ENCODE measurements at places on chromosomes 11 and 22.

- DNase-seq, result no peak
Observed at GRCh38 chr22:44291265-44291664, 21.5 kb downstream of the SHISAL1 start.

GRCh38 chr22:34966980-34967565 lies 98.9 kb upstream of the ISX start:
- no peak for DNase-seq

DNA sequence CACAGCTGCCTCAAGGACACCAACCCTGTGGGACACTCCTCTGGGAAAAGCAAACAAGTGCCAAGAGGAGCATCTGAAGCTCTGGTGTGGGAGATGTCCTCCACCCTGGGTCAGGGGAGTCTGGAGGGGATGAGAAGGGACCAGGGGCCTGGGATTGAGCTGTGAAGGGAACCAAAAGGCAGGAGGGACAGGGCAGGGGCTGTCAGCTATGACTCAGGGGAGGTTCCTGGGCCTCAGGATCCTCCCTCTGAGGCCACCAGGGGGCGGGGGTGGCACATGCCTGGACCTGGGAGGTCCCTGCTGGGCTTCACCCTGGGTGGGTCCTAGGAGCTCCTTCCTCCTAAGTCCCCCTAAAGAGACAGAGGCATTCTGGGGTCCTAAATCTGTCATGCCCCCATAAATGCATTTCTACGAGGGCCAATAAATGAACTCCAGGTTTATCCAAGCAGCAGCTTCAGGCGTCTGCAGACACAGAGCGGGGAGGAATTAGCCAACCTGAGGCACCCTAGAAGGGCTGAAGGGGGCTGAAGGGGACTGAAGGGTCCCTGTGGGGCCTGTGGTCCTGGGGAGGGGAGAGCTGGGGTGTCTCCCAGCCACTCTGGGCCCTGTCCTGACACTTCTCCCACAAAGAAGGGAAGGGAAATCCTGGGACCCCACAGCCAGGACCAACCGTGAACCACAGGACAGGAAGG lies 31.9 kb upstream of the IGLL5 start:
- DNase-seq, result no peak

DNA sequence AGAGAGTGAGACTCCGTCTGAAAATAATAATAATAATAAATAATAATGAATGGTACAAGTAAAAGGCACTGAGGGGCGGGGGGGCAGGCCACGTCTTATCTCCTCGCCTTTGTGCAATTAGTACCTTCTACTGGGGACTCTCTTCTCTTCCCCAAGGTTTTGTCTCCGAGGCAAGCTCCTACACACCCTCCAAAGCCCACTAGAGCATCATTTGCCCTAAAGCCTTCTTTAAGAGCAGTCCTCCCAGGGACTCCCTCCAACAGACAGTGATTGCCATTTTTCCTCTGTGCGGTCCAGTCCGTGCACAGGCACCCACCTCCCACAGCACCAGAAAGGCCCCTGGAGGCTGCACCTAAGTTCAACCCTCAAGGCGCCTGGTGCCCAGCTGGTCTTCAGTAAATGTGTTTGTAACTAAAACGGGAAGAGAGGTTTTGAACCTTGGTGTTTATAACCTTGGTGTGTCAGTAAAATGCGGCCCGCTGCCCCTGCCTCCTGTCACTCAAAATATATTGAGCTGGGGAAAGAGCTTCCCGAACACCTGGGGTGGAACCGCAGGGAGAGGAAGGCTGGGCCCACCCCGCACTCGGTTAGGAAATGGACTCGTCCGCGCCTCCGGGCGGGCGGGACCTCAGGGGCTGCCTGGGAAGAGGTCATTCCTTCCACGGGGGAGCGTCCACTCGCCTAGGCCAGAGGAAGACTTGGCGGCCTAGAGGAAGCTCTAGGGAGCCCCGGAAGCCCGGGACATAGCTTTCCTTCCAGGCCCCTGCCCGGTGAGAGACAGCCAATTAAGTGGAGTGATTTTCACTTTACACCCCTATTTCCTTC lies 4.7 kb upstream of the KDELR3 start:
- DNase-seq, result peak; percentile 68

DNA sequence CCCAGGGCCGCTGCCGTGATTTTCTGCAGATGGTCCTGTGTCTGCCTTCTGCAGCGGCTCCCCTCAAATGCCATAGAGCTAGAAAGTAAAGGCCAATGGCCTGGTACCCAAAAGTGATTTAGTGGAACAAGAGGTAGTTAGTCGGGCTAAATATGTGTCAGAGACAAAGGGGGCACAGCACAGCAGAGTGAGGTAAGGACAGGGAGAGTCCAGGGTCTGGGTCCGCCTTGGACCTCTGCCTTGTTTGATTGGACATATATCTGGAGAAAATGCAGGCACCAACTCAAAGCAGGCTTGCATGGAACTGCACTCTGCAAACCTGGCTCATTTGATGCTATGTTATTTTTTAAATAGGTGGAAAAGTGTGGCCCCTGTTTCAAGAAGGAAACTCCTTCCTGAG lies 249.6 kb upstream of the B3GAT1 start:
- DNase-seq, result no peak

DNA sequence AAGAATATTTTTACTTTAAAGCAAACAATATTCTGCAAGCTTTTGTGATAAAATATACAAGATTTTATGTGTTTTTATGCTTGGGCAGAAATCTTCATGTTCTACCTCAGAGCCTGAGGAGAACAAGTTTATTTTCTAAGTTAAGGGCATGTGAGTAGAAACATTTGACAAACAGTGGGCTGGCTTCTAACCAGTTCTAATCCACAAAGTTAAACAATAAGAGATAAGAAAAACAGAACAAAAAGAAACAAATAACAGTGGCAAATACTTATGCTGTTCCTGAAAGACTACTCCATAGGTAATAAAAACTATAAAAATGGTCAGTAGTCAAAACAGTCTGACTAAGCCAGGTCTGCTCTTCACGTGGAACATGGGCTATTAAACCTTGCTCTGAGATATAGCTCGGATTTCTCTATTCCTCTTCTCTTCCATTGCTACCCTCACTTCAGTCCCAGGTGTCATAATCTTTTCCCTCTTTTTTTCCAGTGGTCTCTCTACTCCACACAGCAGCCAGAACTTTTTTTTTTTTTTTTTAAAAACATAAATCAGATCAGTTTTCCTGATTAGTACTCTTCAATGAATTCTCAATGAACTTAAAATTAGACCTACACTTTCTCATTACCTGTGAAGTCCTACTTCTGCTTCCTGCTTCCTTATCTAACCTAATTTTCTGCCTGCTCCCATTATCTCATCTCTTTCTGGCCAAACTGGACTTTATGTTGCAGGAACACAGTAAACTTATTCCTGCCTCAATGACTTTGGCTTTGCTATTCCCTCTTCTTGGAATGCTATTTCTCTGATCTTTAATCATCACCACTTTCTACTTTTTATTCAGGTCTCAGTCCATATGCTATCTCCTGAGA lies 671.1 kb upstream of the CCDC90B start:
- no peak for DNase-seq

- DNase-seq, result peak; percentile 63
Observed at GRCh38 chr11:2806351-2807024, 79.1 kb downstream of the CDKN1C start.

GRCh38 chr11:67167719-67168118 lies 48.7 kb downstream of the KDM2A start:
- DNase-seq, result no peak

- no peak for DNase-seq
Observed at GRCh38 chr22:27761665-27762064, 39.9 kb downstream of the MN1 start.

DNA sequence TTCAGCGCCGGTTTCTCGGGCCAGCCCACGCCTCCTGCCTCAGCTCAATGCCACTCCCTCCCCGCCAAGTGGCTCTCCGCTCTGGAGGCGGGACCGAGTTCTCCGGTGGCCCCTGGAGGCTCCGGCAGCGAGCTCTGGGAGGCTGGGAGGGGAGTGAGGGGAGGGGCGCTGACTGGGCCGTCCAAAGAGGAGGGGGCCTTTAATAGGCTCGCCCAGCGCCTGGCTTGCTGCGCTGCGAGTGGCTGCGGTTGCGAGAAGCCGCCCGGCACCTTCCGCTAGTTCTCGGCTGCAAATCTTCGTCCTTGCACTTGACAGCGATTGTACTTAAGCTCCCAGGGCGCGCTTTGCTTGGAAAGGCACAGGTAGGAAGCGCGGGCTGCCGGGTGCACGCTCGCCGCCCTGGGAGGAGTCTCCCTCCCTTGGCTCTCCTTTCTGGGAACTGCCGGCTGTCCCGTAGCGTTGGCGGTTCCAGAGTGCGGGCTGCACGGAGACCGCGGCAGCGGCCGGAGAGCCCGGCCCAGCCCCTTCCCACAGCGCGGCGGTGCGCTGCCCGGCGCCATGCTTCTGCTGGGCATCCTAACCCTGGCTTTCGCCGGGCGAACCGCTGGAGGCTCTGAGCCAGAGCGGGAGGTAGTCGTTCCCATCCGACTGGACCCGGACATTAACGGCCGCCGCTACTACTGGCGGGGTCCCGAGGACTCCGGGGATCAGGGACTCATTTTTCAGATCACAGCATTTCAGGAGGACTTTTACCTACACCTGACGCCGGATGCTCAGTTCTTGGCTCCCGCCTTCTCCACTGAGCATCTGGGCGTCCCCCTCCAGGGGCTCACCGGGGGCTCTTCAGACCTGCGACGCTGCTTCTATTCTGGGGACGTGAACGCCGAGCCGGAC lies at the start of gene ADAMTS15:
ADAMTS15 (plus strand) TSS at position 230 of the 894 bp plus-strand sequence; CDS start at position 559, 329 bp downstream.
- DNase-seq, result peak; percentile 93

- no peak for DNase-seq
Observed at GRCh38 chr11:1299621-1300020, 9.8 kb downstream of the TOLLIP start.

- no peak for DNase-seq
Observed at GRCh38 chr11:12174128-12174476, 63.7 kb downstream of the MICAL2 start.

DNA sequence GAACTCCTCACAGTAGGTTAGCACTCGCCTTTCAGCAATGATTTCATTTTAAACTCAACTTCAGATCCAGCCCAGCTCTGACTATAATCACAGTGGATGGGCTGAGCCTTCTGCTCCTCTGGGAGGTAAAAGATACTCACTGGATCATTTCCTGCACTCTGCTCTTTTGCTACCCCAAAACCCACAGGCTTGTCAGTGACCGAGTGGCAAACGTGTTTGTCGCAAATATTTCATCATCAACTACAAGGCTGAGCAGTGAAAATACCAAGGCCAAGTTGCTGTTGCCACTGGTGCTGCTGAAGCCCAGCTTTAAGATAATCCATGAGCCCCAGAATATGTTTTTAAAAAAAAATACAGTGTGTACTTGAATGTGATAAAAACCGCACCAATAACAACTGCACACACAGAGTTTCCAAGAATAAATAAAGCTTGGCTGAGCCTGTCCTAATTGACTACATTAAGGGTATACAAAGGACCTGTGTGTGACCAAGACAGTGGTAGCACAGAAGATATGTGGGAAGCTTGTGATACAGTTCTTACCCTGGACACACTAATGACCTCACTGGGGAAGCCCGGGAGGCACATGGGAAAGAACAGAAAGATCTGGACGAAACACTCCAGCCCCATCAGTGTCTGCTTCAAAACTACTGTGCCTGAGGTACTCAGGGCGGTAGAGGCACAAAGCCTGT lies 41.3 kb downstream of the ABTB2 start:
- DNase-seq, result no peak

GRCh38 chr11:80849253-80849652 lies 1408.4 kb upstream of the TENM4 start:
- DNase-seq, result no peak

DNA sequence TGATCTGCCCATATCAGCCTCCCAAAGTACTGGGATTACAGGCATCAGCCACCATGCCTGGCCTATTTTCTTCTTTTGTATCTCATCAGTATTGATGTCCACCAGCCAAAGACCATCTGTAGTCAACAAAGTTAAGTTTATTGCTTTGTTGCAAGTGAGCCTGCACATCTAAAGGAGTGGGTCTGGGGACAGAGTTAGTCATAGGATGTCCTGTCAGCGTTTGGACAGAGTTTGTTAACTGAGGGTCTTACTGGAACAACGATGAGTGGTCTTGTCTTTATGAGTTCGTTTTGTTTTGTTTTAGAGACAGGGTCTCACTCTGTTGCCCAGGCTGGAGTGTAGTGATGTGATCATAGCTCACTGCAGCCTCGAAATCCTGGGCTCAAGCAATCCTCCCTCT lies 40.6 kb upstream of the SEPTIN5 start:
- DNase-seq, result no peak

- no peak for DNase-seq
Observed at GRCh38 chr11:126466236-126467045, 111.0 kb downstream of the ST3GAL4 start.

GRCh38 chr22:42632096-42632495 lies 8.3 kb downstream of the ATP5MGL start:
- no peak for DNase-seq

DNA sequence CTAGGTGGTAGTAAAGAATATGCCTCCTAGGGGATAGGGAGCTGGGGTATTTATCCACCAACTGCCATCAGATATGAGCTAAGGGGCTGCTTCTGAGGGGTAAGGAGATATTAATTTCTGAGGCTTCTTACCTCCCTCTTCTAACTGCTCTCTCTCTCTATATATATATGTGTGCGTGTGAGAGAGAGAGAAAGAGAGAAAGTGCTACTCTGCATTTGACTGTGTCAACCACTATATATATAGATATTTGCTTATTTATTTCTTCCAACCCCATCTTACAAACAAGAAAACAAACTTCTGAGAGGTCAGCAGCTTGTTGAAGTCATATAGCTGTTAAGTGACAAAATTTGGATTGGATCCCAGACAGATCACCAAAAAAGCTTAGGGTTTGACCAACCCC lies 5.9 kb upstream of the HEPACAM start:
- DNase-seq, result no peak

- no peak for DNase-seq
Observed at GRCh38 chr11:67389477-67389876, 2.3 kb upstream of the RAD9A start.

- DNase-seq, result peak; percentile 74
Observed at GRCh38 chr11:75557666-75558494, 4.2 kb upstream of the SERPINH1 start.

- no peak for DNase-seq
Observed at GRCh38 chr11:121767433-121767832, 314.7 kb upstream of the SORL1-AS1 start.

DNA sequence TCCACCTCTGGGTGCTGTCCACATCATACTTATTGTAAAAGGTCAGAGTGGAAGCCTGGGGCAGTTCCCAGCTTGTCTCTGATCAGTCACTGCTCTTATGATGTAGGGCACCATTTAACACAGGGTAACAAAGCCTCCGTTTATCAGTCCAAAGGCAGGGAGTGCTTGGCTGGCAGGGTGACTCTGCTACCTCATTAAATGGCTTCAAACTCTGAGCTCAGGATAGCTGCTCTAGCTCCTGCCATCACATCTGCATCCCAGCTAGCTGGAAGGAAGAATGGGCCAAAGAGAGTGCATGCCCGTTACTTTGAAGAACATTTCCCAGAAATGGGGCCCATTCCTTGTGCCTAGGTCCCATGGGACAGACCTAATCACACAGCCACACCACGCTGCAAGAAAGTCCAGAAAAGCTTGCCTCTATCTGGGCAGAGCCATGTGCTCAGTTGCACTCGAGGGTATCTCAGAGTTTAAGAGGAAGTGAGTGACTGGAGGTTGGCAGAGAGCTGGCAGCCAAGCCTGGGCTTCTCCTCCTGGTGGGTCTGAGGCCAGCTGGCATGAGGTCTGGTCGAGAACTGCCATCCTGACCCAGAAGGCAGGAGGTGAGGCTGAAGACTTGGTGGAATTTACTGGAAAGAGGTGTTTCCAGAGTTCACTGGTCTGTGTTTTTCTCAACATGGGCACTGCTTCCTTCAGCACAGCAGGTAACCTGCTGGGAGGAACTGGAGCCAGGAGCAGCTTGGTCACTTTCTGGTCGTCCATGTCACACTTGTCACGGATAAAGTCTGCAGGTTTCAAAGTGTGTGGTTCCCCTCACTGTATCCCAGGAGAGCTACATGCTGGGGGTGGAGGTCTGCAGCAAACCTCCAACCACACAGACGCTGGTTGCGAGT lies 935.7 kb downstream of the BRD1 start:
- peak; percentile 36 for DNase-seq

- DNase-seq, result no peak
Observed at GRCh38 chr11:116716621-116717020, 56.2 kb downstream of the BUD13 start.
